ENCODE measurements at places on chromosomes 1 and 21.

DNA sequence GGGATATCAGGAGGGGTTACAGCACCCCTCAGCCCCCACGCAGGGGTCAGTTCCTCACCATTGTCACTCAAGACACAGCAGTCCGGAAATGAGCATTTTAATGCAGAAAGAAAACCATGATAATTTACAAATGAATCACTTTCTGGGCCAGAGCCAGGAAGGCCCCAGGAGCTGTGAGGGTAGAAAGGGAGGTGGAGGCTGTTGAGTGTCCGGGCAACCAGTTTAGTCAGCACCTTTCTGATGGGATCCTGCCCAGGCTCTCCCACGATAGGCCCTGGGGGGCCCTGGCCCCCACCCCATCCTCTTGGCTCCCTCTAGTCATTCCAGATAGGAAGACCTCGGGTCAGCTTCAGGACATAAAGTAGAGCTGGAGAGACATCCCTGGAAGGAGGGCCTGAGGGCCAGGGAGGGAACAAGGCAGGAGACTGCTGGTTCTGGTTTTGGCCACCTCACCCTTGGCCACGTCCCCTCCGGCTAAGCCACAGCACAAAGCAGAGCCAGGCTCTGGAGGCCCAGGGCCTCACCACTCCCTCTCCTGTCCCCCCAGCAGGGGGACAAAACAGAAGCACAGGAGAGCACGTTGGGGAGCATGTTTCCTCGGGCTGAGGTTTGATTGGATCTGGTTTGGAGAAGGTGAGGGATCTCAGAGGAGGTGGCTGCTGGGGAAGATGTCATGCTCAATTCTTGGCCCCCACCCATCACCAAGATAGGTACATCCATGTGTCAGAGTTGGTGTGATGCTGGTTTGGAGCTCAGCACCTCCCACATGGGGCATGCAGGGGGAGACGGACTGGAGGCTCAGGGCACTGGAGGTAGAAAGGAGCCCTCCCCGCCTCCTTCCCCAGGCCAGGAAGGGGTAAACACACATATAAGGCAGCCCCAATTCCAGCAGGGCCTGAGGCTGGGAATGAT lies 20.6 kb downstream of the ETNK2 start:
- DNase-seq, result no peak

GRCh38 chr1:114108751-114109255 lies 44.9 kb downstream of the SYT6 start:
- DNase-seq, result no peak

GRCh38 chr1:63775418-63776127 lies 1.8 kb downstream of the ROR1 start:
- DNase-seq, result no peak

- no peak for DNase-seq
Observed at GRCh38 chr1:226111883-226112261, 49.4 kb downstream of the H3-3A start.
